ENCODE measurements at places on chromosomes 11 and 22.

- no peak for DNase-seq
These were observed 19.8 kb downstream of the SAA1 start for GRCh38 chr11:18285841-18286240.

DNA sequence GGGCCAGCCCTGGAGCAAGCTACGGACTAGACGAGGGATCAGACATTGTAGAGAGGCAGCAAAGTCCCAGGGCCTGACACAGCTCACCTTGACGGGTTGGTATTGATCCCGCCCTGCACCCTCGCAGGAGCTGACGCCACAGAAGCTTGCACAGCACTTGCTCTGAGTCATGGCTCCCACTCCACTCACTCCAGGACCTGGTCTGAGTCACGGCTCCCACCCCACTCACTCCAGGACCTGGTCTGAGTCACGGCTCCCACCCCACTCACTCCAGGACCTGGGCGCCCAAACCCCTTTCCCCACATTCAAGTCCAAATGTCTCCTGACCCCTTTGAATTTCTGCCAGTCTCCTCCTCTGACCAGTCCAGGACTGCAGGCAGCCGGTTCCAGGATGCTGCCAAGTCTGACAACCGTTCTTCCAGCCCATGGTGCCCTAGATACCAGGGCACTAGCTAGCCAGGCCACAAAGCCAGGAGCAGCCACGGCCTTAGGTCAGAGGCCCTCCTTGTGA, 6.0 kb upstream of the PNPLA5 start:
- no peak for DNase-seq

- no peak for DNase-seq
These were observed 1.2 kb upstream of the TMEM45B start for GRCh38 chr11:129814244-129815014.

DNA sequence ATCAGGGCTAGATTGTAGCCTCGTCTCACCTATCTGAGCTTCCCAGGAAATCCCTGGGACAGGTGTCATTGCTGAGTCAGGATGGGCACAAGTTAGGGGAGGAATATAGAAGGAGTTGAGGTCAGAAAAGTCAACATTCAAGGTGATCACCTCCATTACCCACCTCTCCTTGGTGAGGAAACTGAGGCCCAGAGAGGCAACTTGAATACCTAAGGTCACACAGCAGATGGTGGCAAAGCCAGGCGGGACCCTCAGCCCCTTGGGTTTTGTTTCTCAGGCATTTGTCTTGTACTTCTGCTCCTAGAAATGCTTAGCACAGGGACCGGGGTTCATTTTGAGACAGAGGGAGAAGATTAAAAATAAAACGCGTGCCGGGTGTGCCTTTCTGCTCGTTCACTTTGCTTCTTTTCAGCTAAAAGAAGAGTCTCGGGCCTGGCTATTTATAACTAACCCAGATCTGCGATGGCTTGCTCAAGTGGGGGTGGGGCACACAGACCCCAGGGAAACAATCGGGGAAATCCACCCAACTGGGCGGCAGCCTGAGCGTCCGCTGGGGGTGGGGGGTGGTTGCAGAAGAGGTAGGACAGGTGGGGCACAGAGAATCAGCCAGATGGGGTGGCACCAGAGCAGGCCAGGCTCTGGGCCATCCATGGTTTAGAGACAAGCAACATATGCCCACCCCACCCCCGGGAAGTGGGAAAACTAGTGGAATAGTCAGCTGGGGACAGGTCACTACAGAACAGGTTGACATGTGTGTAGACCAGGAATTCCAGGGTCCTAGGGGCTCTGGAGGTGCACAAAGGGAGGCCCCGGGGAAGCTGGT, 3.9 kb upstream of the GNAZ start:
- no peak for DNase-seq

DNA sequence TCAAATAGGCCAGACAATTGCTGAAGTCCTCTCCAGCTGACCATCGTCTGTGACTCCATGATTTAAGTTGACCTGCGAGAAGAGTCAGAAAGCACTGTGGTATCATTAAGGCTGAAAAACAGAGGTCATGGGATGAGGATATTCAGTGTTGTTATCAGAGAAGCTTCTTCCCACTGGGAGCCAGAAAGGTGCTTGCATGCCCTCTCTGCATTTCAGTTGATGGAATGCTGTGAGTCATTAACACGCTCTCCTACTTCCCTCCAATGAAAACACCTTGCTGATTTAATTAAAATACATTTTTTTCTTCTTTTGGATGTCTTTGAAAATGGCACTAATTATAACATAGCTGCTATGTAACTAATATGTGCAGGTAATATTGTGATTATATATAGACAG, 667.0 kb downstream of the NTM start:
- DNase-seq: no peak

GRCh38 chr22:24953384-24954113, 1.0 kb downstream of the KIAA1671 start:
- DNase-seq: no peak

- DNase-seq: no peak
These were observed 634.1 kb downstream of the LRRC4C start for GRCh38 chr11:40825201-40825834.

DNA sequence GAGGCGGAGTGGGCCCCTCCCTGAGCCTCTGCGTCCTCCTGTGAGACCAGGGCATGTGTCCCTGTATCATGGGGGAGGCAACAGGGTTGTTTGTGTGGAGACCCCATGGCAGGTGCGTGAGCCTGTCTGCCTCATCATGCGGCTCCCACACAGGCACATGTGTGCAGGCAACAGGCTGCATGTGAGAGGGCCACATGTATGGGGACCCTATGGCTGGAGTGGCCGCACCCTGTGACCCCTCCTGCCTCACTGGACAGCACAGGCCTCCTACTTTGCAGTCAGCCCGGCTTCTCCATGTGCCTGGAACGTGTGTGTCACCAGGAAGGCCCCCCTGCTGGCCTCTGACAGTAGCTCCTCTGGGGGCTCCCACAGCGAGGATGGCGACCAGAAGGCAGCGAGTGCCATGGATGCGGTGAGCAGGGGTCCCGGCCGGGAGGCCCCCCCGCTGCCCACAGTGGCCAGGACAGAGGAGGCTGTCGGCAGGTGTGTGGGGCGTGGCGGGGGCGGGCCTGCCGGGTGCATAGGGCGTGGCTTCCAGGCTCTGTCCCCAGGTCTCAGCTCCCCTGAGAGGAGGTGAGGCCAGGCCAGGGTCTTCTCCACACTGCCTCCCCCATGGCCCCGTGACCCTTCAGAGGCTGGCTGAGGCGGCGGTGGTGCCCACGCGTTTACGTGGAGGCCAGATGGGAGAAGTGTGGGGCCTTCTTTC, 34.1 kb downstream of the SBF1 start:
- DNase-seq: no peak

DNA sequence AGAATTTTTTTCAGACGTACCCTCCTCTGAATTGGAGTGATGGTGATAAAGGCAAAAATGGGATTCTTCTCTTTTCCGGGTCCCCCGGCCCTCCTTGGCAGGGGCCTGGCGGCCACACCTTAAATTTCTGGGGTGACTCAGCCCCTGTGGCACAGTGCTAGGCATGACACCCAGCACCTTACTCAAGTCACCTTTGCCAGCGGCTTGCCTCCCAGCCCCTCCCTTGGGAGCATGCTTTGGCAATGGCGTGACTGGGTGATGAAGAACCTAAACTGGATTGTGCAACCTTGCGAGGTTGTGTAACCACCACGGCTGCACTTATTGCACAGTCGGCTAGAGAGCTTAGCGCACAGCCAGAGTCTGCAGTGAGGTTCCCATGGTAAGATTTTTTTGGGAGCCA, 16.2 kb upstream of the LDLRAD3 start:
- DNase-seq: no peak

DNA sequence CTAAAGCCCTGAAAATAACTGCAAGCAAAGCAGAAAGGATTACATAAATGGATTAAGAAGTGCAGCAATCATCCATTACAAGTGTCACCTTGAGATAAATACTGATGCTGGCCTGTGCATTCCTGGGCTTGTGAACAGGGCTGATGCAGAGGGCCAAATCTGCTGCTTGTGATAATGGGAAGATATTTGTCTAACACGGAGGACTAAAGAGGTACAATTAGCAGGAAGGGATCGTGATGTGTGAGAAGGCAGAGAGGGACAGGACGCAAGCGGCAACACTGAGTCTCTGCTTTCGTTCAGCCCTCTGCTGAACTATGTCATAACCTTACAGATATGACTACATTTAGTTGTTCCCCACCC, 107.7 kb upstream of the DDI1 start:
- no peak for DNase-seq

- DNase-seq: no peak
These were observed 68.5 kb upstream of the IGLL5 start for GRCh38 chr22:22818861-22819855.

GRCh38 chr11:69889400-69890318, 70.4 kb upstream of the FGF3 start:
- no peak for DNase-seq

- no peak for DNase-seq
These were observed 67.4 kb upstream of the PRDM11 start for GRCh38 chr11:45079075-45079444.

- DNase-seq: no peak
These were observed 14.9 kb upstream of the ME3 start for GRCh38 chr11:86687185-86687778.

DNA sequence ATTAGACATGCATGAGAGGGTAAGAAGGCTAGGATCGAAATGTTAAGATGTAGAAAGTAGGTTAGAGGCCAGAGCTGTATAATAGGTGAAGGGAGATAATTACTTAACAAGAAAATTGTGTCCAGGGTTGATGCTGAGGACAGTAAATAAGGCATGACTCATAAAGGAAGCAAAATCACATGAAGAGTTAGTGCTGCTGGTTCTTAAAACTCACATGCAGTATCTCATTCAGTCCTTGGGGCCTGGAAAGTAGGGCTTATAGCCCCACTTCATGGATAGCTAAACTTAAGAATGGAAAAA, 130.2 kb downstream of the NCAM1 start:
- no peak for DNase-seq

- no peak for DNase-seq
These were observed 399.1 kb downstream of the LARGE1 start for GRCh38 chr22:33520904-33521780.

DNA sequence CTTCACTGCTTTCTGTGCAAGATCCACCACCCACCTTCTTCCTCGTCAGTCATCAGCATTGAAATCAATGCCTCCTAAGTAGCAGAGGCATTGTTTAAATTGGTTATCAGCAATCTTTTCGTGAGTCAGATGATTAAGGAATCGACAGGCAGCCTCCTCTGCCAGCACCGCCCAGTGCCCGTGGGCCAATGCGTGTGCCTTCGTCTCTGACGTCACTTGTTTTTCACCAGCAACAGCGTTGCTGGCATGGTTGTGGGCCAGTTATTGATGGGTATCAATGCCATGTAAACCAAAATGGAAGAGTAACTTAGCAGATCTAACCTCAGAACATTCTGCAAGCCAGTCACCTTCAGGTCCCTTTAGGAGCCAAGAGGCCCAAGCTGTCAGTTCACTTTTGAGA, 69.6 kb downstream of the BARX2 start:
- DNase-seq: no peak

DNA sequence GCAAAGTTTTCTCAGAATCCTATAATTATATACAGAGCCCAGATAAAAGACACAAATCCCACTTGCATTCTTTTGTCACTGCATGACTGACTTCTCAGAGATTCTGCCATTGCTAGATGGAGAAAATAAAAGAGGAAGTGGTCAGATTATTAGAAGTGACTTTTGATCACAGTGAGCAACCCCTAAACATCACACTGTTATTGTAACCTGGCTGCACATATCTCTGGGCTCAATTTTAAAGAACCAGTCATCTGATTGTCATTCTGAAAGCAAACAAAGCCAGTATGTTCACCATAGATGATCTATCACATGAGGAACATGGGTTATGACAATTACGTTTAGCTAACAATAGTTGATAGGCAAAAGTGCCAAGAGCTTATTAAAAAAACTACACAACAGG, 47.8 kb downstream of the COPB1 start:
- no peak for DNase-seq

DNA sequence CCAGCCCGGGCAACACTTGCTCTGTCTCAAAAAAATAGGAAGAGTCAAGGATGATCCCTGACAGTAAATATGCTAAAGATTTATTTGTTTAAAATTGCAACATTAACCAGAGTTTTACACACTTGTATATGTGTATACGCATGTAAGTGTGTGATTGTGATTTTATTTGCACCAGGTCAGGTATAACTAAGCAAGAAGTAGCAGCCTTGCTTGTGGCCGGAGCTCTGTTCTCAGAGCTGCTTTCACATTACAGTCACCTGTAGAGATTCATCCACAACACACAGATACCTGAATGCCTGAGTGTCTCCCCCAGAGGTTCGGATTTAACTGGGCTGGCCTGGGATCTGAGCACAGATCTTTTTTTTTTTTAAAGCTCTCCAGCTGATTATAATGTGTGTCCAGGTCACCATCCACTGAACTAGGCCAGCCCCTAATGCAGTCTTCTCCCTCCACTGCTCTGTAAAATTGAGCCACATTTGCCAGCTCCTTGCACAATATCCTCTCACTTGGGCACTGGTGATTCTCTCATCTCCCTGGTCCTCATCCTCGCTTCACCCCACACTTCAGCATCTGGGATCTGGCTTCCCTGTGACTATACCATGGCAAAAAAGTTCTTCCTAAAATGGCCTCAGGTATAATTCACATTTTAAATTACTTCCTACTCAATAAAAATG, 48.3 kb downstream of the LIF start:
- no peak for DNase-seq

GRCh38 chr11:128903248-128904061, 12.3 kb downstream of the KCNJ5 start:
- no peak for DNase-seq

- DNase-seq: no peak
These were observed 31.1 kb downstream of the FADS3 start for GRCh38 chr11:61860054-61860903.

DNA sequence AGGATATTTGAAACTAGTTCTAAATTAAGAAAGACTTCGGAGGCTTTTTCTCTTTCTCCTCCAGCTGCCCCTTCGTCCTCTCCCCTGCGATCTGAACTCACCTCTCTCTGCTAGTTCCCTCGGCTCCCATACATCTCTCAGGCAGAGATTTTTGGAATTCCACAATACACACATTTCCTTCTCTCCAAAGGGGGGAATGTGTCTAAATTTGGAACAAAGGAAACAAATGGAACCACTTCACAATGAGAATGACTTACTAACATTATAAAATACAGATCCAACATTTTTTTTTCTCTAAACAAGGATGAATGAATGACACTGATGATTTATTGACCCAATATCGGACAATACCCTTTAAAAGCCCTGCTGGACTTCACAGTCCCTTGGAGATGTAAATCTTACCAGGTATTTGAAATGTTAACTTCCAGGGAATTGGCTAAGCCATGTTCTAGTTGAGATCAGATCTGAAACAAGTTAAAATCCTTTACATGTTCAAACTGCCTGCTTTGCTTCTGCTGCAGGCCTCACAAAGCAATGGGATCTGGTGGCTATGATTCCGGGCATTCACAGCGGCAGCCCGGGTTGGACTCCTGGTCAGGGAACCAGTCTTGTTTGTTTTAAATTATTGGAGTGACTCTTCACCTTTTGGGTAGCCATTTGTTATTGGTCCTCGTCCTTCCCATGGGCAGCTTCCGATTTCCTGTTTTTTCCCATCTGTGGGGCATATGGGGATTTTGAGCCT, 20.5 kb upstream of the GSTP1 start:
- no peak for DNase-seq

Data from hypothalamus (tissue), 51 donors.